ENCODE measurements at places on chromosomes 3 and 15.

DNA sequence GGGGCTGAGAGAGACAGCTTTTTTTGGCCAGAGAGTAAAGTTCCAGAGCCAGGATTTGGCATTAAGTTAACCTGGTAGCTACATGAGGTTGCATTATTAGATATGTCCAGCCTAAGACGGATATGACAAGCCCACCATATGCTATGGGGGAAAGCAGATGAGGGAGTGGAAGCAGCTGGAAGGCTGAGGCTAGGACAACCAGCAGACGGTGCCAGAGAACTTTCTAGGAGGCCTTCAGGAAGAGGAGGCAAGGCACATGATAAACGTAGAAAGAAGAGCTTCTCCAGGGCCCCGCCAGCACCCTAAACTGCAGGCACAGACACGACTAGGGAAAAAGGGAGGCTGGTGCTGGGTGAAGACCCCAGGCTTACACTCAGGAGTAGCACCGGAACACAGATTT lies 87.0 kb downstream of the CTNNB1 start:
- no peak for DNase-seq

- DNase-seq: no peak
Measured at GRCh38 chr3:126434264-126434590, 39.5 kb downstream of the CFAP100 start.

- DNase-seq: no peak
Measured at GRCh38 chr3:183400352-183400751, 28.1 kb downstream of the MCF2L2 start.

DNA sequence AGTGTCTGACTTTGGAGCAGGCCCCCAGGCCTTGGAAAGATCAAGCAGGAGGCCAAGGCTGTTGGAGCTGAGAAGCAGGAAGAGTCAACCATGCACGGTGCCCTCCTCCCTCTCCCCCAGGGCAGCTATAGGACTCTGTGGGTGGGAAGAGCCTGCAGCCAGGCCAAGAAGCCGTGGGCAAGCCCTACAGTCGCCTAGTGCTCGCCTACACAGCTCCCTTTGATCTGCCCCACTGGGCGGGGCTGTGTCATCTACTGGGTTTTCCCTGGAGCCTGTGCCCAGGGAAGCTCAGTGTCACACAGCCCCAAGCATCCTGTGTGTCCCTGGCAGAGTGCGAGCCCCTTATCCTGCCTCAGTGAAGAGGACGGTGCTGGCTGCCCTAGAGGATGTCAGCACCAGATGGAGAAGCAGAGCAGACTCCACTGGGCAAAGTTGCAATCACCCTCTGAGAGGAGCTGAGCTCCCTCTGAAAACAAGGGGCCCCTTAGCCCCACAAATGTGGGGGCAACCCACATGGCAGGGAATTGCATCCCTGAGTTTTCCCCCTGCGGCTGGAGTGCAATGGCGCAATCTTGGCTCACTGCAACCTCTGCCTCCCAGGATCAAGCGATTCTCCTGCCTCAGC lies 72.2 kb downstream of the KLF13 start:
- DNase-seq: no peak

DNA sequence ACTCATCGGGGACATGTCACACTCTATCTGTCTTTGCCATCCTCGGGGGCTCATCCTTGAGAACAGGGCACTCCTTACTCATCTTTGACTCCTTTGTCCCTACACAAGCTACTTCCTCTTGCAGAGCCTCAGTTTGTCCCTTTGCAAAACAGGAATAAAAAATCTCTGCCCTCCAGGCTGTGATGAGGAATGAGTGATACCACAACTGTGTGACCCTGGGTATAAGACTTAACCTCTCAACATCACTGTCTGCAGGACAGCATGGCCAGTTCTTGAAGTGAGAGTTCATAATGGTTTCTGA lies 48.5 kb downstream of the IQSEC1 start:
- no peak for DNase-seq

- DNase-seq: no peak
Measured at GRCh38 chr15:35450492-35450891, 95.5 kb downstream of the DPH6 start.

- no peak for DNase-seq
Measured at GRCh38 chr3:125662675-125663074, 67.4 kb upstream of the OSBPL11 start.

- peak; percentile 80 for DNase-seq
Measured at GRCh38 chr3:184777566-184778356, 34.2 kb upstream of the VPS8 start.

DNA sequence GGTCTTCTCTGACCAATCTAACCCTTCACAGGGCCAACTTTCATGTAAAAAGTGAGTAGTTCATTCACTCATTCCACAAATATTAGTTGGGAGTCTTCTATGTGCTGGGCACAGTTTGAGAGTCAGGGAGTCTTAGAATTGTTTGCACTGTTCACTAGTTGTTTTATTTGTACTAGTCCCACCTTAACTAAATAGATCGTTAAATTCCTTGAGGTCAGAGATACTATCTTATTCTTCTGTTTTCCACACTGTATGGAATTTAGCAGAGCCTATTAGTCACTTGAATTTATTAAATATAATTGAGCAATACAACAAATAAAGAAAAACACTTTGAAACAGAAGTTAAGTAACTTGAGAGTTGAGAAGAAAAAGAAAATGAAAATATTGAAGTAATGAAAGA lies 40.8 kb upstream of the SPTSSB start:
- DNase-seq: no peak

DNA sequence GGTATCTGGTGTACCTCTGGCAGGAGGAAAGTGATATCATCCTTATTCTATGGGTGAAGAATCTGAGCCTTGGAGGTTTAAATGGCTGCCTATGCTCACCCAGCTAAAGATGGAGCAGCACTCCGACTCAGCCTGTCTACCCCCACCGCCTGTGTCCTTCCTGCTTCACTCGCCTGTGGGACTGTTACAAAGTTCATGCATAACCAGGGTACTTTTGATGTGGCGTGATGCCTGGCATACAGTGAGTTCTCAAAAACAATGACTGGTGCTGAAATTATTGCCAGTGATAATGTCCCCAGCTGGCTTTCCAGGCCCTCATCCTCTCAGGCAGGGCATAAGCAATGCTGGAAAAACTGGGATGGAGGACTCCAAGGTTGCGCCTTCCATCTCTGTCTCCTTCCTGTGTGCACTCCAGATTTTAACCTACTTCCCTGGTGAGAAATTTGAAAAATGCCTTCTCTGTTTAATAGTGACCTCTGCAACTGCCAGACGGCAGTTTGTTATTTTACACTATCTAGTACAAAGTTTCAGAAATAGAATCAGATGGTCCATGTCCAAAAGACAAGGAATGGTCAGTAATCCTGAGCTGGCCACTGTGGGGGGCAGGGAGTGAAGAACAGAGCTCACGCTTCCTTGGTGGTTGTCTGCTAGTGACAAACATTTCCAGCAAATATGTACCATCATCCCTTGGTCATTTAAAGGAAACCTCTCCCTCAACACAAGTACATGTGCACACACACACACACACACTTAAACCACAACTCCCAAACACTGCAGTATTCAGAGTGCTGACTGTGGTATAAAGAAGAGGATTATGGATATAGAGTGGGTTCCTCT lies 86.5 kb upstream of the NMNAT3 start:
- DNase-seq: no peak

- no peak for DNase-seq
Measured at GRCh38 chr3:42119561-42120355, 28.6 kb downstream of the TRAK1 start.

GRCh38 chr3:171311784-171312183 lies 148.4 kb downstream of the TNIK start:
- no peak for DNase-seq

DNA sequence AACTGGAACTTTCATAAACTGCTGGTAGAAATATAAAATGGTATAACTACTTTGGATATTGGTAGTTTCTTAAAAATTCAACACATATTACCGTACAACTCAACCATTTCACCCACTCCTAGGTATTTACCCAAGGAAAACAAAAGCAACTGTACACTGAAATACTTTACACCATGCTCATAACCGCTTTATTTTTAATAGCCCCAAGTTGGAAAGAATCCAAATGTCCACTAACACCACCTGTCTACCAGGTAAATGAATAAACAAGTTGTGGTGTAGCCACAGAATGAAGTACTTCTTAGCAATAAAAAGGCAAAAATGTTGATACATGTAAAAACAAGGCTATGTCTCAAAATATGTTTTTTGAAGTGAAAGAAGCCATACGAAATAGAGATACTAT lies 215.9 kb upstream of the PEX5L start:
- DNase-seq: no peak

DNA sequence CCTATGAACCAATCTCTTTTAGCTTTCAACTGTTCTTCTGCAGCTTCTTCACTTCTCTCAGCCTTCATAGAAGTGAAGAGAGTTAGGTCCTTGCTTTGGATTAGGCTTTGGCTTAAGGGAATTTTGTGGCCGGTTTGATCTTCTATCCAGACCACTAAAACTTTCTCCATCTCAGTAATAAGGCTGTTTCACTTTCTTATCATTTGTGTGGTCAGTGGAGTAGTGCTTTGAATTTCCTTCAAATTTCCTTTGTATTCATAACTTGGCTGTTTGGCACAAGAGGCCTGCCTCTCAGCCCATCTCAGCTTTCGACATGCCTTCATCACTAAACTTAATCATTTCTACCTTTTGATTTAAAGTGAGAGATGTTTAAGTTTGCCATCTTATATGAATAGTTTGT lies 21.7 kb downstream of the DZIP1L start:
- DNase-seq: no peak

DNA sequence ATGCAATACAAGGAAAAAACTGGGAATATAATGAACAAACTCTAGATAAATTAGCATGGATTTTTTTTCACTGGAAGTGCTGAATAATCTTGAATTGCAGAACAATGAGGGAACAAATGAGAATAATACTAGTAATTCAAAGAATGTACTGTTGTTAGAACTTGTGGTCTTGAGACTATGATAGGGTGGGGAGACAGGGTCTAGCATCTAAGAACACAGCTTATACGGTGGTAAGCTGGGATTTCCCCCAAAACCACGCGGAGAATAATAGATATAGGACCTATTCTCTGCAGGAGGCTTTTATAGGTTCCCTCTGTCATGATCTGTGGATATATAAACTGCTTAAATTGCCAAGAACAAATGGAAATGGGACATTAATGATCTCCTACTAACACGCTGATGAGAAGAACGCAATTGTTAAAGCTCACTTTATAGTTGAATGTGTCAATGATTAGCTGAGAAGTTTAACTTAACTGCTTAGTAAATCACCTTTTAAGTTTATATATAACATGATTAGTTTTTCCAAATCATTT lies 692.3 kb downstream of the ZPLD1 start:
- DNase-seq: no peak

GRCh38 chr3:4939276-4939675 lies 40.0 kb upstream of the BHLHE40 start:
- DNase-seq: no peak

GRCh38 chr3:37907906-37908305 lies 46.2 kb downstream of the CTDSPL start:
- DNase-seq: no peak

- DNase-seq: no peak
Measured at GRCh38 chr3:71926262-71926600, 141.3 kb upstream of the PROK2 start.

GRCh38 chr15:66733976-66734375 lies 31.9 kb downstream of the SMAD6 start:
- DNase-seq: no peak

GRCh38 chr15:65792988-65793817 lies 1.1 kb upstream of the DENND4A start:
- DNase-seq: no peak

GRCh38 chr3:63328365-63328764 lies 50.3 kb downstream of the SYNPR start:
- no peak for DNase-seq

GRCh38 chr3:122890077-122890719 lies 95.3 kb downstream of the SLC49A4 start:
- no peak for DNase-seq

GRCh38 chr15:98648654-98649471 lies 524 bp downstream of the IGF1R start:
- DNase-seq: no peak

GRCh38 chr3:10370429-10370828 lies 49.5 kb upstream of the SEC13 start:
- no peak for DNase-seq

- no peak for DNase-seq
Measured at GRCh38 chr15:41691471-41691870, 31.3 kb downstream of the MGA start.

DNA sequence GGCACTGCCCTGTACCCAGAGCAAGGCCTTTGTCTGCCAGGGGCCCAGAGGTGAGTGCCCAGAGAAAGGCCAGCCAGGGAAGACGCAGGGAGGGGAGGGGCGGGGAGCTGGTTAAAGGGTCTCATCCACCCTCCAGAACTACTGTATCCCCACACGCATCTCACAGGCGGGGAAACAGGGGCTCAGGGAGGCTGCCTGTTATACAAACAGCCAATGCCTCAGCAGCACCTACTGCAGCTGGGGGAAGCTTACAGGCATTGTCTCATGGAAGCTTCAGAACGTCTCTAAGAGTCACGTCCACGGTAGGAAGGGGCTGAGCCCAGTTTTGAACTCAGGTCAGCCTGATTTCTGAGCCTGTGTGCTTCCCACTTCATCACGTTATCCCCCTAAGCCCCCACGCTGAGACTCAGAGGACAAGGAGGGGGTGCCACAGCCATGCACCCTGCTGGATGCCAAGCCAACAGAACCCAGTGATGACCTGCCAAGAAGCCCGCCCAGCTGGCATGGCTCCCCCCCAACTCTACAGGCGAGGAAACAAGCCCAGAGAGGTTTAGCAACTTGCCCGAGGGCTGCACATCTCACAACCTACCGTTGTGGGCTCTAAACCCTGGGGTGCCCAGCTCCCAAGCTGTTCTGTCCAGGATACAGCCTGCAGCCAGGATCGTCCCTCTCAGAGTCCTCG lies 54.5 kb downstream of the IQSEC1 start:
- DNase-seq: no peak

DNA sequence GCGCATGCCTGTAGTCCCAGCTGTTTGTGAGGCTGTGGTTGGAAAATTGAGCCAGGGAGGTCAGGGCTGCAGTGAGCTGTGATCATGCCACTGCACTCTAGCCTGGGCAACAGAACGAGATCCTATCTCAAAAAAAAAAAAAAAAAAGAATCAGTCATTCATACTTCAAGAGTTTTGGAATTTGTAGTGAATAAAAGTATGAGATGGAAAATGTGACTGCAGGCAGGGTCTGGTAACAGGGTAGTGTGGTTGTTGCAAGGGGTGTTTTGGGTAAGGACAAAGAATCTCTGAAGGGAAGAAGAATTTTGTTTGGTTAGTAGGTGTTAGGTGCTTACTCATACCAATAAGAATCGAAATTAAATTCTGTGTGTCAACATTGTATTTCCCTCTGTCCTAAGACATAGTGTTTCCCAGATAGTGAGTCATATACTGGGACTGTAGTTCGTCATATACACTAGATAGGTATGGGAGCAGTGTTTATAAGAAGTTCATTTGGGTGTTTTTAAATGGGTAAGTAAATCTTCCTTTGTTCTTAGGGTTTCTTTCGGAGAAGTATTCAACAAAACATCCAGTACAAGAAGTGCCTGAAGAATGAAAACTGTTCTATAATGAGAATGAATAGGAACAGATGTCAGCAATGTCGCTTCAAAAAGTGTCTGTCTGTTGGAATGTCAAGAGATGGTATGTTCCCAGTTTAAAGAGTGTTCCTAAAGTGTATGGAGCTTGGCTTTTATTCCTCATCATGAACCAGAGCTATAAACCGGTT lies 14.2 kb downstream of the NR1D2 start:
- DNase-seq: no peak
